ENCODE measurements at places on chromosomes 6 and 20. TPM values are rescaled to one million over a fixed set of nuclear protein-coding genes. Genes with fewer than 3 reads are reported as not detected.

Gene IL17F
- total RNA-seq, result not detected

Gene JPH2
- total RNA-seq, result not detected

Gene SOX4
- 147 TPM for total RNA-seq

Gene CTAGE9
- not detected for total RNA-seq

Gene TAB2
- total RNA-seq, result 70.9 TPM

Gene THBS2
- total RNA-seq, result 0.13 TPM

Gene PRDM1
- total RNA-seq, result 0.37 TPM

Gene RHAG
- total RNA-seq, result not detected

Gene BPIFB1
- total RNA-seq, result not detected

Gene FOXQ1
- total RNA-seq, result not detected

Gene KATNA1
- total RNA-seq, result 18.9 TPM

Gene ISM1
- total RNA-seq, result 0.06 TPM

Gene ARMH2
- total RNA-seq, result not detected

Gene RAET1L
- not detected for total RNA-seq

Gene UBE2J1
- total RNA-seq, result 43.0 TPM

Gene MCM3
- total RNA-seq, result 224 TPM

Gene ZNF217
- total RNA-seq, result 84.4 TPM
